ENCODE measurements at places on chromosomes 5 and 9.

- no peak for DNase-seq
These were observed 95.3 kb upstream of the SLC12A2 start for GRCh38 chr5:127988146-127988760.

GRCh38 chr5:56567278-56567677 lies 248.1 kb upstream of the MAP3K1 start:
- no peak for DNase-seq

GRCh38 chr5:91311168-91311696 lies 71.9 kb downstream of the ARRDC3 start:
- no peak for DNase-seq

GRCh38 chr5:98586581-98586980 lies 186.9 kb upstream of the RGMB start:
- DNase-seq: no peak

- peak; percentile 58 for DNase-seq
These were observed 3.1 kb downstream of the QRFP start for GRCh38 chr9:130893341-130894101.

DNA sequence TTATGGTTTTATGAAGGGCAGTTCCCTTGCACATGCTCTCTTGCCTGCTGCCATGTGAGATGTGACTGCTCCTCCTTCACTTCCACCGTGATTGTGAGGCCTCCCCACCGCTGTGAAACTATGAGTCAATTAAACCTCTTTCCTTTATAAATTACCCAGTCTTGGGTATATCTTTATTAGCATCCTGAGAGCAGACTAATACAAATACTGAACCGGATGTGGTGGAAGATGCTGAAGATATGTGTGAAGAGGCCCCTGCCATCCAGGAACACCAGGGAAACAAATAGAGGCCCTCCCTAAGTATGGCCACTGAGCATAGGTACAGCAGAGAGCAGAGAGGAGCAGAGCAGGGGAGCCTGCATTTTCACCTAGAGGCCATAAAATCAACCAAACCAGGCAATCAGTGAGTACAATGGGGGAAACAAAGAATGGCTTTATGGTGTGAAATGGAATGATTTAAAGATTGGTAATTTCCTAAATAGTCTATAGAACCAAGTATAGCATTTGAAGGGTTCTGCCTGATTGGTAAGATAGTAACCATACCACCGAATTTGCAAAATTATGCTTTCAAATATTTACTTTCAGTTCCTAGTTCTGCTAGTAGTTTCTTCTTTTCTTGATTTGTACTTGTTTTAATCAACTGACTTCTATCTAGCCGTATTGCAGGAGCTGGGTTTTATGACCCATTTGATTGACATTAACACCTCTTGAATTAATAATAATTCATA lies 421.6 kb downstream of the IRX1 start:
- DNase-seq: no peak

DNA sequence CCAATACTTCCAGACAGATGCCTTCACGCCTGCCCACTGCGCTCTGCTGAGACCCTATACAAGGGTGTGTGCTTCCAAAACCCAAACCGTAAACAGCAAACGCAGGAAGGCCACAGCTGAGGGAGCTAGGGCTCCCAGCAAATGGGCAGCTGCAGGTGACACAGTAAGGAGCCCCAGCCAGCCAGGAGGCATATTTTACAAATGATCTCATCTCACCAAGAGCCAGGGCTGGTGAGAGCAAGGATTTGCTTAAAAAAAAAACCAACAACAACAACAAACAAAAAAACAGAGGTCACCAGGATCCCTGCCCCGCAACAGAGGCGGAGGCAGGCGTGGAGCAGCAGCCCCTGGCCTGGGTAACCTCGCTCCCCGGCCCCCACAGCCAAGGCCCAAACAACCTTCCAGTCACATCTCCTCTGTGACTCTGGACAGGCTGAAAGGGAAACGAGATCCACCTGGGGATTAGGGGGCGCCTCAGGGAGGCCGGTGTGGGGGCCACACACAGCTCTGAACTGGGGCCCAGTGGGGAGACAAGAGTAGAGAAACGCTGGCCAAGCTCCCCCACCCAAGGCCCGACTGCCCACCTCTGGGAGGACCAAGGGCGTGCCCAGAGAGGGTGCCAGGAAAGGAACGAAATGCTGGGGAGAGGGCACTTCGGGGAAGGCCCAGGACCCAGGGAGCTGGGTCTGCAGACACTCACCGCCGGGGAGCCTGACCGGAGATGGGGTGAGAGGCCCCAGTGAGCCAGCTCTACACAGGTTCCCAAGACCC lies 3.3 kb downstream of the NACC2 start:
- DNase-seq: no peak

DNA sequence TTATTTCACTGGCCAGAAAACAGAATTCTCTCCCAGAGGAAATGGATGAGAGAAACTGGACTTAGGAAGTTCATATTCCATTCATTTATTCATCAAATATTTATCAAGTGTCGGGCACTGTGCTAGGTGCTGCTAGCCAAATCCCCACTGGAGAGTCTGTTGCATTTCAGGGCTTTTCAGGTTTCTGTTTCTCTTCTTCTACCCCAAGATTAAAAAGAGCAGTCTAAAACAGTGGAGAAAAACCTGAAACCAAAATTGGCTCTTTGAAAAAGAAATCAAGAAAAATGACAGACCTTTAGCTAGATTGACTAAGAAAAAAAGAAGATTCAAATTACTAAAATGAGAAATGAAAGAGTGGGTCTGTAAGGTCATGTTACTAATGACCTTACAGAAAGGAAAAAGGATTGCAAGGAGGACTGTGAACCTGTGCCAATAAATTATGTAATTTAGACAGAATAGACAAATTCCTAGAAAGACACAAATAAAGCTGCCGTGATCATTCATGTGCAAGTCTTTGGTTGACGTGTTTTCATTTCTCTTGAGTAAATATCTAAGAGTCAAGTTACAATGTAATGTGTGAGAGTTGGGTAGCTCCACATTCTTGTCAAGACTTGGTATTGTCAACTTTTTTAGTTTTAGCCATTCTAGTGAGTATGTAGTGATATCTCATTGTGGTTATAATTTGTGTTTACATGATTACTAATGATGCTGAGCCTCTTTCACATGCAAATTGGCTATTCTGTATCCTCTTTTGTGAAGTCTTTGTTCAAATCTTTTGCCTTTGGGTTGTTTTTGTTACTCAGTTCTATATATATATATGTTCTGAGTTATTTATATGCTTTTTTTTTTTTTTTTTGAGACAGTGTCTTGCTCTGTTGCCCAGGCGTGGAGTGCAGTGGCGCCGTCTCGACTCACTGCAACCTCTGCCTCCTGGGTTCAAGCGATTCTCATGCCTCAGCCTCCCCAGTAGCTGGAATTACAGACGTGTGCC lies 23.7 kb downstream of the SNX30 start:
- DNase-seq: no peak

DNA sequence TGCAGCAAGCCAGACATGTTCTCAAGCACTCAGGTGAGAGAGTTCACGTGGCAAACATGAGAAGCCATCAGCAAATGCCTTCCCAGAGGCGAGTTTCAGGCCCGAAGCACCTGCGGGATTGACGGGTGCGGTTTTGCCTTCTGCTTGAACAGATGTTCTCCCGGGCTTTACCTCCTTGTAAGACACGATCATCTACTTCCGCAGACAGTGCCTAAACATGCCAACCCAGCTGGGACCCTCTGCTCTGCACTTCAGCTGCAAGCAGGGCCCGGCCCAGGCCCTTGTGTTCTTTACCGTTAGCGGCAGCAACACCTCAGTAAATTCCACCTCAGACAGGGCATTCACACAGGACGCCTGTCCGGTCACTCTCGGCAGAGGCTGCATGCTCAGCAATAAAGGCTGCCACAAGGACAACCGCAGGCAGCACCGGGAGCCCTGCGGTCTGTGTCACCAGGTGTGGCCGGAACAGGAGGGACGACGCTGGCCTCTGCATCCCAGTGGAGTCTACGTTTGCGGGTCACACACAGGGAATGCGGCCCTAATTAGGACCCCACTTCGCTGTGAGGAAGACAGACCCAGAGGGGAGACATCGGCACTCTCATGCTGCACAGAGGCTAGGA lies 139.6 kb downstream of the ROR2 start:
- no peak for DNase-seq

DNA sequence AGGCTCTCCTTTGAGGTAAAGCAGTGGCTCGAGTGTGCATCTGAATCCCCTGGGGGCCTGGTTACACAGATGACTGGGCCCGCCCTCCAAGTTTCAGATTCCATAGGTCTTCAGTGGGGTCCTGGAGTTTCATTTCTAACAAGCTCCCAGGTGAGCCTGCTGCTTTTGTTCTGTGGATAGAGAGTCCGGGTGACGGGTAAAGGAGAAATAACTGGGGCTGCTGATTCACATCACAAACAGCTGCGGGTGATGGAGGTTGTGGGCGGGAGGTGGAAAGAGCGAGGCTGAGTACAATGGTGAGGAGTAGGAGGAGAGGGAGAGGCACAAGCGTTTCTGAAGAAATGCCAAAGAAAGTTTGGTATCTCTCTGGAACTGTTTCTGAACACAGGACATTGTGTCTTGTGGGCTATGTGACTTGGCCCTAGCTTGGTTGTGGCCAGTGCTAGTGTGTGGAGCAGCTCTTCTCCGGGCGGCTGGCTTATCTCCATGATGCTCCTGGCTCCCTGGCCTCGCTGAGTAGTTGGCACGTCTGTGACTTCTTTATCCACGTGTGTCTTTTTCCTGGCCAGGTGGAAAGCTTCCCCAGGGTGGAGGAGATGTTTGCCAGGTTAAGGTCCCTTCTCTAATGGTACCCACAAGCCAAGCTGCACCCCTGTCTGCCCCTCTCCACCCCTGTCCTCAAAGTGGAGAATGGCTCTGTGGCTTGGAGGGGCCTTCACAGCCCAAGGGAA lies 61.7 kb downstream of the HSPA4 start:
- no peak for DNase-seq

- DNase-seq: no peak
These were observed 184.1 kb downstream of the PDE4D start for GRCh38 chr5:59709346-59709821.

GRCh38 chr9:33946779-33947535 lies 101.7 kb downstream of the UBAP2 start:
- no peak for DNase-seq

DNA sequence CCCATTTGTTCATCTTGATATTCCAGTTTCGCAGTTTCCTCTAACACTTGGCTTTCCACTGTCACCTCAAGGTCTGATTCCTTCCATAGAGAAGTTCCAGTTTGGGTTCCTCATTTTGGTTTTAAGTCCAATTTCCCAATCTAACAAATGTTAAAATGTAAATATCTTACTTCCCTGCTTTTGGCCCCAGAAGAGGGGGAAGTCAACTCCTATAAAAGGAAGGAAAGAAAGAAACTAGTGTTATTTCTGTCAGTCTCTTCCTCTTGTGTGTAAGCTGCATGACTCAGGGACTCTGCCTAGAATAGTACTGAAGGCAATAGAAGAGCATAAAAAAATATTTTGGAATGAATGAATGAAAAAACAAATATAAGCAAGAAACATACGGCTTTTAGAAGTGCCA lies 127.5 kb upstream of the CCNG1 start:
- DNase-seq: no peak

DNA sequence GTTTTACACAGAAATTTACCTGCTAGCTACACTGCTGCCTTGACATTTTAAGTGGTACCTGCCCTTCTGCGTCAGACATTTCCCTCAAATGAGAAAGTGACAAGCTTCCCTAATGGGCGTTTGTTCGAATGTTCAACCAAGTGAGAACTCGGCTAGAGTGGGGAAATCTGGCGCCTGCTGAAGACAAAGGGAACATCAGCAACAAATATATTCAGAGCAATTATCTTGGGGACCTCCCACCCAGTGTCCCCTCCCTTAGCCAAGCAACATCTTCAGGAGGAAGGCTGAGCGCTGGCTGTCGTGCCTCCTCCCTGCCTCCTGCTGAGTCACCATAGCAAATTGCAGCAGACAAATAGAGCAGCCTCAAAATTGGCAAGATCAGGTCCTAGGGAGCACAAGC lies 57.1 kb downstream of the MFAP3 start:
- DNase-seq: no peak

GRCh38 chr5:79750611-79751510 lies 61.2 kb downstream of the CMYA5 start:
- DNase-seq: no peak

DNA sequence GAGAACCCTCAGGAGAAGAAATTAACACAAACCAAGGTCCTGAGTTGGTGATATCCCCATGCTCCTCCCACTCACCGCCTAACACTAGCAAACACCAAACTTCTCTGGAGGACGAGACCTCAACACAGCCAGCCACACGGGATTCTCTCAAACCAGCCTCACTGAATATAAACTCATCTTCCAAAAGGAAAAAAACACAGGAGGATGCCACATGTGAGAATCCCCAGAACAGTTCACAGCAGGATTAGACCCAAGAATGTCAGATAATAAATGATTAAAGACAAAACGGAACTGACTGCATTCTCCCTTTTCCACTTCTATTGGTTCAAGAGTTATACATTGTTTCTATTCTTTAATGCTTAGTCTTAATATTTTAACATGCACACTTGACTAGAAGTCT lies 89.2 kb downstream of the LPAR1 start:
- DNase-seq: no peak

- DNase-seq: no peak
These were observed 73.7 kb upstream of the STK32A start for GRCh38 chr5:147160902-147161700.

DNA sequence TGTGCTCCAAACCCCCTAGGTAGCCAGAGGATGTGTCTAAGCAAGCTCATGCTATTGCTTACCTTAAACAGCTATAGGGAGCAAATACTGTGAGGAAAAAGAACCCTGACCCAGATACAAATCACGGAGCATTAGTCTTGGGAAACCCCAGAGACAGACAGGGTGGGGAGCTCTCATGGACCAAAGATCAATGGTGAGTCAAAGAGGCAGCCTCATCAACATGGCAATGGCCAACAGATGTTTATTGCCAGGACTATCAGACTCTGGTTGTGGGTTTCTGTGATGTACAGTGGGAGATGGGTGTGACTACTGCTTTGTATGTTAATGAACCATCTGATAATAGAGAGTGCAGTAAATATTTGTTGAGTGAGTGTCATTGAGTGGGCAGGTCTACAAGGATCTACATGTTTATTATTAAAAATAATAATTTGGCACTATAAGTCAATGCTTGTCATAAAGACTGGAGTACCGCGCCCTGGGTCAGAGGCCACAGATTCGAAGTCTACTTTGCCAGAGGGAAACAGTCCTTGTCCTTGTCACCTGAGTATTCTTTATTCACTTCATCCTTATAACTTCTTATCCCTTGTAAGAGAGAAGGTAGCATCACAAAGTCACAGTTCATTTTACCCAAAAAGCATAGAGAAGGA lies 56.5 kb upstream of the RAI14 start:
- no peak for DNase-seq

- no peak for DNase-seq
These were observed 31.7 kb downstream of the BASP1 start for GRCh38 chr5:17249029-17249634.

- no peak for DNase-seq
These were observed 168.5 kb upstream of the TNC start for GRCh38 chr9:115286411-115286810.

- DNase-seq: no peak
These were observed 153.3 kb upstream of the IZUMO3 start for GRCh38 chr9:24698881-24699518.

- DNase-seq: no peak
These were observed 78.0 kb downstream of the PTCH1 start for GRCh38 chr9:95438561-95439357.

DNA sequence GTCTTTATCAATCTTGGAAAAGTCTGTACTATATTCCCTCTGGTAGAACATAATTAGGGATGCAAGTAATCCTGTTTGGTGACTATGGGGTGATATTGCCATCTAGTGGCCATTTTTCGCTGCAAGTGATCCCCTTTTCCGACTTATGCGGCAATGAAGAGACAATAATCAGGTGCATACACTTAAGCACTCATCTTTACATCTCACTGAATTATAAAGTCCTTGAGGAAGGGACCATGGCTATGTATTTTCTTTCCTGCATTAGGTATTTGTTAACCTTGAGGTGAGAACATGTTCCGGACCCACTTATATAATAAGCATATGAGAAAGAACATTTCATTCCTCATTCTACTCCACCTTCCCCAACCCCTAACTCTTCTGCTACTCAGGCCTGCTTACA lies 19.6 kb upstream of the LIX1 start:
- DNase-seq: no peak
